Activated CD4-positive, alpha-beta T cell treated with anti-CD3 and anti-CD28 coated beads, Interleukin-10, Interleukin-2, amounts not matched to agents 100 ng/mL and 50 ng/mL, durations not matched to agents 16 hours and 8 hours (primary cell): ENCODE measurements at places on chromosomes 2 and 18.

DNA sequence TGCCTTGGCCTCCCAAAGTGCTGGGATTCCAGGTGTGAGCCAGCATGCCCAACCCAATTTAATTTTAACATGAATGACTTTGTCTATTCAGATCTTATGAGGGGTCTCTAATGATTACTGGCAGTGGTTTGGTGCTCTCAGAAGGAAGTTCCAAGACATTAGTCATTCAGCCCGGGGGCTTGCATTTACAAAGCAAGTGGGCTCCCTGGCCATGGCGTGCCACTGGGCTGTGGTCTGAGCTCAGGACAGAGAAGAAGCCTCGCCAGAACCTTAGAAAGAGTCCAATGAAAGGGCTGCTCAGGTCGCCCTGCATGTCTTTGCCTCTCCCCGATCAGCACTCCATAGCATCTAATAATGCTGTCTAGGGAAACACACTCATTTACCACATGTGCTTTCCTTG, 182.6 kb upstream of the CHAC2 start:
- DNase-seq: no peak

DNA sequence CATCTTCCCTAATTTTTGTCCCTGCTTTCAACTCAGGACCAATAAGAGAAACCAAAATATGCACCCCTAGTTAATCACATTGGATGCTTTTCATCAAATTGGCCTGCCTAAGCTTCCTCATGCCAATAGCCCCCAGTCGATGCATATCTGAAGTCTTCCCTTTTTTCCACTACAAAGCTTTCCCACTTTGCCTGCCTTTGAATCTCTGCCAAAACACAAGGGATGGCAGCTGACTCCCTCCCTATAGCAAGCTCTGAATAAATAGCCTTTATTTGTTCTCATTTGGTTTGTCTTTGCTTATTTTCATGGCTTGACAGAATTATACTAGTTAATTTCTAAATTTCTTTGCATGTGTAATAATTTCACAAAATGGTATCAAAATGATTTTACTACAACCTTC, 621.2 kb downstream of the MBD2 start:
- DNase-seq: no peak

- no peak for DNase-seq
These were observed 297.0 kb upstream of the GULP1 start for GRCh38 chr2:187994464-187995331.

- no peak for DNase-seq
These were observed 54.3 kb upstream of the LPIN2 start for GRCh38 chr18:3067165-3067661.

DNA sequence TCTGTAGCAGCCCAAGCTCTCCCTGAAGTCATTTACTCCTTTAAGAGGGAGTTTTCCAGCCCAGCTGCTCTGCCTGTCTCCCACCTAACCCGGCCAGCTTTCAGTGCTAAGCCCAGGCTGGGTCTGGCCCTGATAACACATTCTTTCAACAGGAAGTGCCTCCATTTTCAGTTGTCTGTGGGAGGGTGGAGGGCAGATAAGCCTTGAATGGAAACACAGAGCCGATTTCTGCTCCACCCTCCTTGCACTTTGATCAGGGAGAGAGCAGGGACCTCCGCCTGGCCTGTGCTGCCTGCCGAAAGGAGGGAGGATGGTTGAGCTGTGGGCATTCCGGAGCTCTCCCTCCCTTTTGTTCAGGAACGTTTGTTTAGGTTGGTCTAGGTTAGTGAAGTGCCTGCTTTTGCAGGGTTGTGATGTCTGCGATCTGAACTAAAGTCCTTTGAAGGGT, 24.8 kb downstream of the GATA6 start:
- no peak for DNase-seq

- no peak for DNase-seq
These were observed 680 bp upstream of the LBH start for GRCh38 chr2:30230497-30231211.

DNA sequence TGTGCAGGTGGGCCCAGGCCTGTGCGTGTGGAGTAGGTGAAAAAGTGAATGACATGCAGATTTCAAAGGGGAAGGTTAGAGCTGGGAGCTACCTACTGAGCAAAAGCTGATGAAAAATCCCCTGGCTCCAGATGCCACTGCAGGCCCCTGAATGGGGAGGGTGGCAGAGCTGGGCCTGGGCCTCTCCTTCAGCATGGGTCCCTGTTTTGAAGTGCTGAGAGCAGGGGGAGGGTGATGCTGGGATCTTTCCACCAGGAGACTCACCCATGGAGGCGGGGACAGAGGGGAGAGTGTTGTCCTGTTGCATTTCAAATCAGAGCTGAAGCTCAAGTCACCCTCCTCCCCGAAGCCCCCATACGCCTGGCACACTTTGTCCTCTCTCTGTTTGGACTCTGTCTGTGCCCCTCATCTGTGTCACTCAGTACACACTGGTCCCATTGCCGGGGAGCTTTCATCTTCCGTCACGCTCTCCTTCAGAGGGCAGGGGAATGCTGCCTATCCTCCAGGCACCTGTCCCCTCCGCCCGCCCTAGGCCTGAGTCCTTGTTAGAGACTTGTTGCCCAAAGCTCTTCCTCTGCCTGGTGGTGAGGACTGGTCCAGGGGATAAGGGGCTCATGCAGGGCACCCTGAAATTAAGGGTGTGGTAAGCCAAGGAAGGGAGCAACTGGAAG, 206.6 kb downstream of the HAUS1 start:
- no peak for DNase-seq

GRCh38 chr2:226124548-226125011, 675.0 kb downstream of the IRS1 start:
- DNase-seq: no peak

GRCh38 chr2:145569108-145569507, 1049.2 kb upstream of the ZEB2 start:
- DNase-seq: no peak

DNA sequence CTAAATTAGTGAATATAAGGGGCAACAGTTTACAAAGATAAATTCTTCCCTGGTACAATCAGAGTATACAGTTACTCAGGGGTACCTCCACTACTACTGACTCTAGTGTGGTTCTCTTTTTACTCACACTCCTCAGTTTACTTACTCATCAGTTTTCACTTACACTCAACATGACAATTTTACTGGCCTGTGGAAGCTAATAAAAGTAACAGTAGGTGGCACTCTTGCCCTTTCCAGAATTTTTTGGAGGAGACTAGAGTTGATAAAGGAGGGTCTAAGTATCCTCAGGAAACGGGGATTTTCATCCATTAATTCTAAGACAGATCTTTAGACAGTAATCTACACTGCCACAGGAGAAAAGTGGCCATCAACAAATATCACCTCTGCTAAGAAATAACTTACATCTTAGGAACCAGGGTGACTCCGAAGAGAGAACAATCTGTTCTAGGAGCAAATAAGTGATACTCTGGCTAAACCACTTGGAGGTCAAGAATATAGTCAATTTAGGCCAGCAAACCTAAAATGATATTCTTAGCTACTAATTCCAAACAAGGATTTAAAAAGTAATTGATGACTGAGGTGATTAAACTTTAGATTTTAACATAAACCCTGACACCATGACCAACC, 61.3 kb downstream of the ATL2 start:
- DNase-seq: peak; percentile 79

- DNase-seq: no peak
These were observed 547.1 kb upstream of the LINC00305 start for GRCh38 chr18:64695851-64696553.

GRCh38 chr2:33317369-33318007, 159.0 kb upstream of the RASGRP3 start:
- no peak for DNase-seq

- DNase-seq: peak; percentile 9
These were observed 188.9 kb upstream of the ITGA4 start for GRCh38 chr2:181268174-181268867.

DNA sequence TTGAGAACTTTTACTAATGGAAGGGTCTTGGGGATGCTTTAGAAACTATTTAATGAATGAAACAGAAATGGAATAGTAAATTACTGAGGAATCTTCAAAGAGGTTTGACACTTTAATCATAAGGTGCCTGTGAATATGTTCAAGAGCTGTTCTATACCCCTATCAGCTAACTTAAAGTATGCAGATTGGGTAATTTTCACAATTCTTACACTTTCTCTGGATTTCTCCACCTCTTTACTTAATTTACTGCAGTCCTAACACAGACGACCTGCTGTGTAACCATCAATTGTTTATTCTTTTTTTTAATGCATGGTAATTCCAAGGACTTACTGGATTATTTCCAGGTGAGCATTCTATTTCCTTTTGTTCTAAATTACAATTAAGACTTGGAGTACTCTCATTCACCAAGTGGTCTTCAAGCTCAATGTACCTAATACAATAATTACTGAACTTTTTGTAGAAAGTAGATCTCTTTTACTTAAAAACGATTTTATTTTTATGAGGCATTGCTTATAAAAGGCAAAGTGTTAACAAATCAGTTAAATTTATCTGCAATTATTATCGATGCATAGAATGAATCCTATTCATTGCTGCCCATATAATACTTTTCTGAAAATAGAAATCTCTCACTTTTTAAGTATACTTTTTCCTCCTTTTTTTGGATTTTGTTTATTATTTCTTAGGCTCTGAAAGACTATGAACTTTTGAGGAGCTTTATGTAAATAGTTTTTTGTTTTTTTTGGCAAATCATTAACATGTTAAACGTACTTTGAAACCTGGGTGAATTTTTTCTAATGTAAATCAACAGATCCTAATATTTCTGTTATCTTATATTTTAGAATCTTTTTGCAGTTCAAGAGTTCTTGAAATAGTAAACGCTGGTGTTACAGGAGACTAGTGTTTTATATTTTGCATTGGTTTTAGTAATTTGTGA, 5.5 kb downstream of the VSNL1 start:
- DNase-seq: no peak

DNA sequence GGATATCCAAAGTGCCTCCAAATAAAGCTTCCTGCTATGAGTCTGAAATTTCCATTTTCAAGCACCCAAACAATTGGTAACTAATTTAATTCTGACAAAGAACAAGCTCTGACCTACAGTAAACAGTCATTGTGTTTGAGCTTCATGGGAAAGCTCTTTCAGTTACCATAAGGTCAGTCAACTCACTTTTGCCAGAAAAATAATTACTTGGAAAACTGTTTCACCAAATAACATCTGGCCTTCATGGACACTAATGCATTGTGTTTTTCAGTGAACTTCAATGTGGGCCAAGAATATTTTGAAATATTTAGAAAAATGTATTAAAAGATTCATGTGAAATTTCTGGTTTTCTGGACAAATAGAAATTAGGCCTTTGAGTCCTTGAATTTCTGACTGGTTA, 369.9 kb downstream of the GALR1 start:
- no peak for DNase-seq

DNA sequence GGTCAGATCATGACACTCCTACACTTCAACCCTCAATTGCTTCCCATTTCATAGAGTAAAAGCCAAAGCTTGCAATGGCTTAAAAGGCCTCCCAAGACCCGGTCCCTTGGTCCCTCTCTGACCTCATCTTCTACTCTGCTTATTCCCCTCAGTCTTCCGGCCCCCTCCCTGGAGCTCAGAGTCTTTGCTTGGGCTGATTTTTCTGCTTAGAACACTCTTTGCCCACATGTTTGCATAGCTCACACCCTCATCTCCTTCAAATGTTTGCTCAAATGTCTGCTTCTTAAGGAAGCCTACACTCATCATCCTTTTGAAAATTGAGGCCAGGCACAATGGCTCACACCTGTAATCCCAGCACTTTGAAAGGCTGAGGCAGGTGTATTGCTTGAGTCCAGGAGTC, 65.6 kb upstream of the CAPN13 start:
- no peak for DNase-seq

- DNase-seq: no peak
These were observed 1184.7 kb upstream of the NXPH2 start for GRCh38 chr2:139964721-139965440.

GRCh38 chr2:40168546-40168945, 283.3 kb downstream of the SLC8A1 start:
- no peak for DNase-seq

- DNase-seq: no peak
These were observed 28.1 kb downstream of the FN1 start for GRCh38 chr2:215407590-215408264.

GRCh38 chr2:100603414-100603813, 40.6 kb downstream of the PDCL3 start:
- no peak for DNase-seq

DNA sequence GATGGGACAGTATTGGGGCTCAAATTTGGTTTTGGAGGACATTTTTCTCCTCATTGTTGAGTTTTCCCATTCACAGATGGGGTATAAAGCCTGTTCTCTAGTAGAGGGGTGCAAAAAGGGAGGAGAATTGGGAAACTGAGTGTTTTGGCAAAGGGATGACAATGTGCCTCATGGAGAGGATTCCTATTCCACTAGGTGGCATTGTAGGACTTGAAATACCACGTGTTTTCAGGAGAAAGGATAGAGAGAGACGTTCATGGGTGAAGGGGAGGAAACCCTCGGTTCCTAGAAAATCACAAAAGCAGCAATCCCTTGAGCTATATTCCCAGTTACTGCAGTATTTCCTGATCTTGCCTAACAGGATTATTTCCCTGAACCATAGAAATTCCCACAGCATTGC, 113.7 kb upstream of the SRD5A2 start:
- peak; percentile 1 for DNase-seq

GRCh38 chr2:30990176-30990575, 148.1 kb downstream of the GALNT14 start:
- no peak for DNase-seq

DNA sequence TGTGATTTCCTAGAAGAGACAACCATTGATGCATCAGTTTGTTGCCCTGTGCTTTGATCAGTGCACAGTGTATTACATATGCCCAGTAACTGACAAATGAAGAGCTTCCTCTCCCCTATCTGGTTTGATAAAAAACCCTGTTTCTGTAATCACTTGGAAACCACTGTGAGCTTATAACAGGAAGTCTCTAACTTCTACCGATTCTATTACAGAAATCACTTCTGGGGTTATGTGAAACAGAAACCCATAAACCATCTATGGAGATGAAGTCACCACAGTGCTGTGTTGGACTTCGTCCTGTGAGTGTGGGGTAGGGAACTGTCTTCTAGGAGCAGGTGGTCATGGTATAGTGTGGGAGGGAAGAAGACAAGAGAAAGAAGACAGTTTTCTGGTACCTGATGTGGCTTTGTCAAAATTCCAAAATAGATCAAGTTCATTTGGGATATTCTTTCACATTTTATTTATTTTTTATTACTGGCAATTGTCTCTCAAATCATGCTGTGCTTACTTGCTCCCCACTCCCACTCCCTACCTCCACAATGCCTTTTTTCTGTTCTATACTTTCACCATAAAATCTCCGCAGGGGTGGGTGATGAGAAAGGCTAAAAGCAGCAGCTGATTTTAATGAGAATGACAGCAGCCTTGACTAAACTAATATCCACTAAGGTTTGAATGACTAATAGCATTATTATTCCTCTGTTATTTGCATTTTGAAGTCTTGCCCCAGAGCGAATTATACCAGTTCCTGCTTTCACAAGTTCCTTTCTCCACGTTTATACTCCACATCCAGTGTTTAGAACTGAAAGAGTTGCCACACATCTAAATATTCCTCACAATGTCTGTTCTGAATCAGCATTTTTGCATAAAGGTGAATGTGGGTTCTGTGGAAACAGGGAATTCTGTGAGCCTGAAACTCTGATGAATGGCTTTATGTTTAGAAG, 41.7 kb upstream of the RND3 start:
- DNase-seq: peak; percentile 15

- no peak for DNase-seq
These were observed 115.3 kb downstream of the ACOXL start for GRCh38 chr2:110847651-110848050.
